ENCODE measurements at places on chromosomes 4 and X. TPM values are rescaled to one million over a fixed set of nuclear protein-coding genes. Genes with fewer than 3 reads are reported as not detected.

The GLOD5 gene
- not detected for total RNA-seq

The MAGEB10 gene
- total RNA-seq: not detected

The FGF13 gene
- total RNA-seq: not detected

The PCSK1N gene
- total RNA-seq: 33.5 TPM

The ARHGAP10 gene
- total RNA-seq: 7.0 TPM

- DNase-seq: no peak
These were observed 15.6 kb downstream of the RBM41 start for GRCh38 chrX:107102980-107103379.

DNA sequence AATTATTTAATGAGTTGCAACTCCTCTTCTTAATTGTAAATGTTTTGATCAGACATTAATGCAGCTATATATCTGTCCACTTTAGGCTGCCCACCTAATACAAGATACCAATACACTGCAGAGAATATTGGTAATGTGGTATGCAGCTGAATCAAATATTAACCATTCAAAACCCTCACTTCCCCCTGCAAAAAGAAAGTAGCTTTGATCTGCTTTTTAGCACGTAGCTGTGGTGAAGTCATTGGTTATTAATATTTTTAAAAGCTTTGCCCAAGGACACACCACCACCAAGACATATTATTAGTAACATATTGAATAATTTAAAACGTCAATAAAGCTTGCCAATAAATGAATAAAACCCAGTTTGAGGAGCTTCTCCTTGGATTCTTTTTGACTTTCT is 28.6 kb upstream of the CYP2U1 start:
- no peak for DNase-seq

DNA sequence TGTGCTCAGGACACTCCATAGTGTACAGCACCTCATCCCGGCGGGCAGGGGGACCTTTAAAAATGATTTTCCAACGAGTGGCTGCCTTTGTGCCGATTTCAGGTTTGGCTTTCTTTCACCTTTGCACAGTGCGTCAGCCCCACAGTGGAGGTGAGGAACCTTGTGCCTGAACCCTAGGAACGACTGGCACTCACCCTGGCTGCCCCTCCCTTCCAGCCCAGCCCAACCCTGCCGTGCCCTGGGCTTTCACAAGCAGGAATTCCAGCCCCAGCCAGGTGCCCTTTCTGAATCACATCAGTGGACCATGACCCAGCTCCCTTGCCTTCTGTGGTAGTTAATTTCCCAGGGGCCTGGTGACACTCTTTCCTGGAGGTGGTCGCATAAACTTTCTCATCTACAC is 1.3 kb downstream of the TMEM164 start:
- DNase-seq: no peak

- no peak for DNase-seq
These were observed 26.8 kb downstream of the CRMP1 start for GRCh38 chr4:5865896-5866599.

DNA sequence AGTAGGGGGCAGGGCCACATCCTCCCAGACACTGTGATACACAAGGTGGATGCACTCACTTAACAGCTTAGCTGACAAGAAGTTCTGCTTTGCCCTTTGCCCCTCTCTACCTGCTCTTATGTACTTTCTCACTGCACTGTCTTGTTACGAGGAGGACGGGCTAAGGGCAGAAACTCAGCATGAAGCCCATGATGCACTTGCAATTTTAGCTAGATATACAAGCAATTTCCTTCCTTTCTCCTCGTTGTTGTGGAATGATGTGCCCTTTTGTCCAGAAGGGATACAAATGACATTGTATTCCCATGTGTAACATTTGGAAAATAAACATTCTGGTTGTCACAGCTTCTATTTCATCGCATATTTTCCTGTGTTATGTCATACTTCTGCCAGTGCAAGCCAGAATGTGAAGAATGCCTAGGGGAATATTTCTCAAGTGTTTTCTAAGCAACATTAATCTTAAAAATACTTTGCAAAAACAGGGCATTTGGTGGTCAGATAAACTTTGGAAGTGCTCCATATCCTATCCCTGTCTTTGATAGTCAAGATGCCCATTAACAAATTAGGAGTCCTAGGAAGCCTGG is 47.2 kb downstream of the MAOA start:
- no peak for DNase-seq

DNA sequence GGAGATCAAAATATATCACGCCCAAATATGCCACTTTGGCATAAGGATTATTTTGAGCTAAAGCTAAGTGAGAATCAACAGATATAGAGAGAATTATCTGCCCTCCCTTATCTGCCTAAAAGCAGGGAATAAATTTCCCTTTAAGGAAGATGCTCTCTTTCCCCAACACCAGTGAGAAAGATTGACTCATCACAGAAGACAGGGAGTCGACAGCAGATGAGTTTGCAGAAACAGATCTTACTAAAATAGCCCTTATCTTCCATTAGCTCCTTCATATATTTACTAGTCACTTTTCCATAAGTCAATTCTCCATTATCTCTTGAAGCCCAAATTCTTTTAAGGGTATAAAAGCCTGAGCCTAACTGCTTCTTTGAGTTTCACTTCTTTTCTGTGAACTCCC is 156.6 kb downstream of the CAMK2D start:
- no peak for DNase-seq

GRCh38 chrX:104707572-104707971 is 141.6 kb downstream of the IL1RAPL2 start:
- DNase-seq: no peak

GRCh38 chr4:136516371-136516770 is 1015.9 kb downstream of the PCDH18 start:
- no peak for DNase-seq
